ENCODE measurements at places on chromosomes 2 and 18.

GRCh38 chr2:230124757-230125431, 56.2 kb upstream of the SLC16A14 start:
- no peak for DNase-seq

- no peak for DNase-seq
Measured at GRCh38 chr2:216312441-216312840, 59.8 kb downstream of the MARCHF4 start.

DNA sequence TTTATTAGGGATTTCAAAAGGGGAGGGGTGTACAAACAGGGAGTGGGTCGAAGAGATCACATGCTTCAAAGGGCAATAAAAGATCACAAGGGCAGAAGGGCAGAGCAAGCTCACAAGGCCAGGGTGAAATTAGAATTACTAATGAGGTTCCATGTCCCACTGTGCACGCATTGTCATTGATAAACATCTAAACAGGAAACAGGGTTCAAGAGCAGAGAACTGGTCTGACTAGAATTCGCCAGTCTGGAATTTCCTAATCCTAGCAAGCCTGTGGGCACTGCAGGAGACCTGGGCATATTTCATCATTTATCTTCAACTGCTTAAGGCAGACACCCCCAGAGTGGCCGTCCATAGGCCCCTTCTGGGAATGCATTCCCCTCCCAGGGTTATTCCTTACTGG, 408.2 kb downstream of the ZNF804A start:
- DNase-seq = no peak

DNA sequence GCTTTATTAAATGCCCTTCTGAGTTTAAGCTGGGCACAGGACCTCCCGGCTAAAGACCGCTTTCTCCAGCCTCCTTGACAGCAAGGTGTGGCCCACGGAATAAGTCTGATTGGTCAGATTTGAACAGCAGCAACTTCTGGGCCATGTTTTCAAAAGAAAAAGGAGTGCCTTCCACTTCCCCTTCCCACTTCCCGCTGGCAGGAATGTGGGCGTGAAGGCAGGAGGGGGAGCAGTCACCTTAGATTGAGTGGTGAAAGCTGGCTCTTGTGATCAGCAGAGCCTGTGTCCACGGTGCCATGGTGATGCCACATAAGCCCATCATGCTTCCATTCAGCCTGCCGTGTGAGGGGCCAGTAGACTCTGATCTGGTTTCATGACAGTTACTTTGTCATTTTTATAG, 136.6 kb upstream of the GLI2 start:
- DNase-seq = no peak

DNA sequence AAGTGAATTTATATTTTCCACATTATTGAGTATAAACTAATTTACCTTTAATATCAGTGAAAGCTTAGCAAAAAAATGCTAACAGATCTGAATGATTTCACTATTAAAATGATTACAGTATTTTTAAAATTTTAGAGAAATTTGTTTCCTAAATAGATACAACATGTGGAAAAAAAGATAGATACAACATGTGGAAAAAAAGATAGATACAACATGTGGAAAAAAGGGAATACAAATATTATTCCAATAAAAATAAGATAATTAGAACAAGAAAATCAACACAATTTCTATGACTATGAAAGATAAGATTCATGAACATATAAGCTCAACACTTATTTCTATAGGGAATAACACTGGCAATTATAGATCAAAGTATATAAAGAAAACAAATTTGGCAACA, 865.9 kb upstream of the VRK2 start:
- no peak for DNase-seq

GRCh38 chr18:50456285-50456684, 81.4 kb downstream of the SKA1 start:
- DNase-seq = no peak

GRCh38 chr18:12765126-12765525, 62.3 kb downstream of the PSMG2 start:
- DNase-seq = no peak

GRCh38 chr2:111207851-111208250, 87.1 kb downstream of the BCL2L11 start:
- DNase-seq = no peak

GRCh38 chr2:63796366-63796765, 45.3 kb upstream of the UGP2 start:
- no peak for DNase-seq

DNA sequence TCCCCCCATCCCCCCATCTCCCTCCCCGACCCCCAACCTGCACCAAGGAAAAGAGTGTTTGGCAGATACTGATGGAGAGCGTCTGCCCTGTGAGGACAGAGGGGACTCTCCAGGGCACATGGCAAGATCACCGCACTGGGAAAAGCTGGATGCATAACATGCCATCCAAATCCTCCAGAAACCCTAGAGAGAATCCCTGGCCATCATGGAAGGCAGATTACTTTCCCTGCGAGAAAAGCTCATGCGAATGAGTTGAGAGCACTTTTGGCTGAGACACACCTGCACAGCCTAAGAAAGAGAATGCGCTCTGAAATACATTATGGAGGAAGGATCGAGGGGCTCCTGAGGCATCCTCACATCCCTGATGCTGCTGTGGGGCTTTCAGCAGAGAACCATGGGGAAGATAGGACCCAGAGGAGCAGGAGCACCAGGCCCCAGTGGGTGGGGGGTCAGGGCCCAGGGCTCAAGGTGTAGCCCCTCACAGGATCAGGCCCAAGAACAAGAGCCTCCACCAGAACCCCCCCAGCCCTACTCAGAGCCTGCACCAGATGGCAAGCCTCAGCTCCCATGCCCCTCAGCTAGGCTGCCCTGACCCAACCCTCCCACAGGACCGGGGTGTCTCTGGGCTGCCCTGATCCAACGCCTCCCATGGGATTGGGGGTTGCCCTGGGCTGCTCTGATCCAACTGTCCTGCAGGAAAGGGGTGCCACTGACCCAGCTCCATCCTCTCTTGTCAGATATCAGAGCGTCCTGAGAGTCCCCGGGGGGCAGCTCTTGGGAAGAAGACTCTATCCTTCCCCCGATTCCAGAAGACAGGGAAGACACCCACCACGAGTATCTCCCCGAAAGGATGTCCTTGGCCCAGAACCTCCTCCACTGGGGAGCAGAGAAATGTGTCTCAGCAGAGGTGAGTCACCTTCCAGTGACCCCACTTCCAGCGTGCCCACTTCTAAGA, 153.4 kb downstream of the NDUFA10 start:
- DNase-seq = no peak

- no peak for DNase-seq
Measured at GRCh38 chr18:70158992-70159717, 46.3 kb downstream of the RTTN start.

GRCh38 chr18:377088-377487, 109.2 kb upstream of the THOC1 start:
- DNase-seq = no peak

GRCh38 chr2:230723363-230723762, 10.7 kb downstream of the CAB39 start:
- no peak for DNase-seq

DNA sequence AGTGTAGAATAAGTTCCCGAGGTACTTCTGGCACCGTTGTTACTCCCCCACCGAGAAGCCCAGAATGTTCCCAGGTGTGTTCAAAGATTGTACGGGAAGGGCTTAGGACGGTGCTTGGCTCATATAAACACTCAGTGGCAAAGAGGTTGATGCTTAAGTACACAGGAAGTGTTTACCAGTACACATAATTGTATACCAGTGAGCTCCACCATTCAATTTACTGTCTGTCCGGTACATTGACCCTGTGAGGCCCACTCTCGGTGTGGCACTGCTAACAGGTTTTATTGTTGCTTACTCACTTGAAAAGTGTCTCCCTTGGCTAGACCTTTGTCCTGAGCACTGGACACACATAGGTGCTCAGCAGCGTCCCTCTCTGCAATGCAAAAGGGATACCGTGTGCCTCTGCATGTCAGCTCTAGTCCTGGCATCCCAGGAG, 191.0 kb downstream of the NEDD4L start:
- DNase-seq = no peak

DNA sequence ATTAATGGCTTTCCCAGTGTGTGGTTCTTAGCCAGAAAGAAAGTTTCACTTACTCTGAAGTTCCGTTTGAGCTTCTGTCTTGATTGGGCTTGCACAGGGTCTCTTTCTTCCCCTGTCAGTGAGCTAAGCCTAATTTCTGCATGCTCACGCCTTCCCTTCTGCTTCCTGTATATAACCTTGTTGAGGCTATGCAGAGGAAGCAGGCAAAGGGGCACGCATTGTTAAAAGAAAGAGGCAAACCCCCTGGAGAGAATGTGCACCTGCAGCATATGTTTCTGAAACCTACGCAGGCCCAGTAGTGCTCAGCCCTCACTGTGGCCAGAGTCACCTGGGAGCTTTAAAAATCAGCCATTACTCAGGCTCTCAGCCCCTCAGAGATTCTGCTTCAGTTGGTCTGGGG, 14.5 kb upstream of the PLA2R1 start:
- no peak for DNase-seq

DNA sequence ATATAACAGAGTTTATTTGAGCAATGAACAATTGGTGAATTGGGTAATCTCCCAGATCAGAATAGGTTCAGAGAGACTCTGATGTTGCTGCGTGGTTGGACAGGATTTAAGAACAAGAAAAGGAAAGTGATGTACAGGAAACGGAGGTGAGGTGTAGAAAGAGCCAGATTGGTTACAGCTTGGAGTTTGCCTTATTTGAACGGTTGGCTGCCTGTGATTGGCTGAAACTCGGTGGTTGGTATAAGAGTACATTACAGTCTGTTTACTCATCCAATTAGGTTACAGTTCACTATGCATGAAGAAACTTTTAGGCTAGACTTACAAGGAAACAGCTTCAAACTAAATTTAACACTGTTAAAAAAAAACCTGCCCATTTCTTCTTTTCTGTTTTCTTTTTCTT, 68.0 kb upstream of the CABLES1 start:
- no peak for DNase-seq

DNA sequence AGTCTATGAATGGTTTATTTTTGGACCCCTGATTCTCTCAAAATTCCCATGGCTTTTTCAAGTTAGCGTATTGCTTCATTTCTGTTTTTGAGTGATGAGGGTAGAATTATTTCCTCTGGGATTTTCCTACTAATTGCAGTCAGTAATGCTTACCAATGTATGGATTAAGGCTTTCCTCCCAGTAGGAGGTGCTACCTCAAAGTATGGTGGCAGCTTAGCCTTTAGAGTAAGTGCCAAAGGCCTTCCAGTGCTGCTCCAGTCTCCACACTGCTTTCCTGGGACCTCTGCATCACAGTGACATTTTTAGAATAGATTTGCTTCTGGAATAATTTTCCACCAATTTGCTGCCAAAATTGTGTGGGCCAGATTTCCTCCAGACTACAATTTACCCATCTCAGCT, 16.2 kb upstream of the SSB start:
- no peak for DNase-seq

DNA sequence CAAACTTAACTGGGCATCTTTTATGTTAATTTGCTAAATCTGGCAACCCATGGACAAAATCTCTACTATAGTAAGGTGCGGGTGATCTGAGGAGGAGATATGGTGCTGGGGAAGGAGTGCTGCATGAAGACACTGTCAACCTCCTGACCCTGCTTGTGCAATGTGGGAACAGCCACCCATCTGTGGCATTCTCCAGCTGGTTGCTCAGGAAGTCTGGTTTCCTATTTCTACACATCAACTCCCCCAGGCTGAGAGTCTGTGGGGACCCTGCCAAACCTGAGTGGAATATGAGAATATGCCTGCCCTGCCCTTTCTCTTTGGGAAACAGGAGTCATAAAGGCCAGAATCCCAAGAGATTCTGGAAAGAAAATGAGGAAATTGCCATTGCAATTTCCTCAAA, 60.1 kb upstream of the PAX3 start:
- DNase-seq = no peak

DNA sequence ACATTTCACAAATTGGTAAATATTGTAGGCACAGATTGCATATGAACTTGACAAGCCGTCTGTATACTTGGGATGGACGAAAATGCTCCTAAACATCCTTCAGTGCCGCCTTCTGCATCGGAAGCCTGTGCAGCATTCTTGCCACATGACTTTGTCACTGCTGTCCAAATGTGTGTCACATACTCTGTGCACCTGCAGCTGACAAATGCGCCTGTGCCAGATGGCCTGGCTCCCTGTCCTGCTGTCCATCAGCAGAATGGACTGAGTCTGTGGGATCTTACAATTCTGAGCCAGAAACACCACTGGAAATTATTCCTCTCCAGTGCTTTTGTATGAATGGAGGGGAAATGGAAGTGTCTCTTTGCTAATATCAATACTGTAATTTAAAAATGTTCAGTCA, 89.9 kb downstream of the DCDC2C start:
- DNase-seq = no peak

GRCh38 chr2:102197389-102198137, 10.7 kb downstream of the IL1RL2 start:
- DNase-seq = no peak

DNA sequence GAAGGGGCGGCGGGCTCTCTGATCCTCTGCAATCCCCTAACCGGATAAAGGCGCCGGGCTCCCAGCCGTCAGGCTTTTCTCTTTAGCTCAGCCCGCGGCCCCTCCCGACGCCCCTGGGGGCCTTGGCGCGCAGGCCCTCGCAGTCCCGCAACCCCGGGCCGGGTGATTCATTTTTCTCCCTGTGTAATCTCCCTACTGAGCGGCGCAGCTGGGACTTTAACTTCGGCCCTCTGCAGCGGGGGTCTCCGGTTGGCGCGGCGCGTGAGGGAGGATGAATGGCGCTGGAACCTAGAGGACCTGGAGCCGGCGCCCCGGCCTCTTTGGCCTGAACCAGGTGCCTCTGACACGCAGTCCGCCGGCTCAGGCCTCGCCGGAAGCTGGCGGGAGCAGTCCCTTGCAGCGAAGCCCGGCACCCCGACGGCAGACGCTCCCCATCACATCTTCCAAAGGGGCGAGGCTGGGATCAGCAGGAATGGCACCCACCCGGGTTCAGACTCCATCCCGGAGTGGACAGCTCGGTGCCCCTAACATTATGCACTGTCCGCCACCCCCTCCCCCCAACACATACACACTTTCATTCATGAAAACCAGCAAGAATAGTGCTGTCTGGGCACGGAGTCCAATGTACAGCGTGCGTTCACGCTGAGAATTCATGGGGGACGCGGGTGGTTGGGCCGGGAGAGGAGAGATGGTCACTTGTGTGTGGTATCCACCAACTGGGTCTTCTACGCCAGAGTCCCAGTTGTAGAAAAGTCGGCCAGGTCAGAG, 1.2 kb downstream of the CNGA3 start:
- no peak for DNase-seq

GRCh38 chr2:178301649-178302238, 107.4 kb downstream of the OSBPL6 start:
- no peak for DNase-seq

DNA sequence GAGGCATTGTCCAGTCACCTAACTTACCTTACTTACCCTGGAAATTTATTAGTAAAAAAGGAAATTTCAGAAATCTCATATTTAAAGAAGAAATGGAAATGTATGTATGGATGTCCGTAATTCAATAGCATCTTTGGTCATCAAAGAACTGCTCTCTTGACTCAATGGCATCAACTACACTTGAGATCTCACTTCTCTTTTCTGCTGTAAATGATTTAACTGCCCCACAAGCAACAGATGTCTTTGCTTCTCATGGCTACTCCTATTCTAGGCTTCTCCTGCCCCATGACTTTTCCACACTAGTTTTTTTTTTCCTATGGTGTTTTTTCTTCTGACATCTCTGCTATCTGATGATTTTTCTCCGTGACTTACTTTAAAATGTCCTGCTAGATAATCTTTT, 34.0 kb upstream of the ERMN start:
- DNase-seq = no peak

GRCh38 chr2:120307482-120307881, 38.5 kb upstream of the INHBB start:
- DNase-seq = no peak

- DNase-seq = no peak
Measured at GRCh38 chr2:174846218-174846617, 81.9 kb upstream of the CHRNA1 start.

GRCh38 chr18:74682991-74683297, 85.3 kb downstream of the ZNF407 start:
- DNase-seq = no peak
